ENCODE measurements at places on chromosomes 16 and 17. TPM values are rescaled to one million over a fixed set of nuclear protein-coding genes. Genes with fewer than 3 reads are reported as not detected.

PYY gene
- total RNA-seq: not detected

MGAT5B gene
- total RNA-seq: 2.3 TPM

UNC13D gene
- 17.8 TPM for total RNA-seq

KCNJ2 gene
- 0.57 TPM for total RNA-seq

CCL11 gene
- total RNA-seq: not detected

PLEKHG4 gene
- 0.51 TPM for total RNA-seq

SLFN14 gene
- not detected for total RNA-seq

- no peak for DNase-seq
Measured at GRCh38 chr17:67312265-67312664, 54.1 kb downstream of the PSMD12 start.

GRCh38 chr17:27404676-27405075 is 51.6 kb upstream of the KSR1 start:
- no peak for DNase-seq

DNA sequence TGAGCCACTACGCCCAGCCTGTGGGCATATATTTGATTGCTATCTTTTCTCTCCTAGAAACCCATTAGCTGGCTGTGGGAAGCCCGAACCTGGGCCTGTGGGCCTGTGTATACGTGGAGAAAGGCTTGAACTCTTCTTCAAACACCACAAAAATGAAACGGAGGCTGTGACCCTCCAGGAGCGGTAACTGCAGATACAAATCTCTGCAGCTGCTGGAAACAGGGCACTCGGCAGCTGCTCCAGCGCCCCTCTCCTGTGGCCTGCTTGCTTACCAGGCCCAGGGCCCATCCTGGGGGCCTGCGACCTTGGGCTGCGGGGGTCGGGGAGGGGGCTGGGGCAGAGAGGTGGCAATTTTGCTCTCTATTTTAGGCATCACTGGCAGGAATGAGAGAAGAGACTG is 28.0 kb upstream of the MTSS2 start:
- DNase-seq: no peak

DNA sequence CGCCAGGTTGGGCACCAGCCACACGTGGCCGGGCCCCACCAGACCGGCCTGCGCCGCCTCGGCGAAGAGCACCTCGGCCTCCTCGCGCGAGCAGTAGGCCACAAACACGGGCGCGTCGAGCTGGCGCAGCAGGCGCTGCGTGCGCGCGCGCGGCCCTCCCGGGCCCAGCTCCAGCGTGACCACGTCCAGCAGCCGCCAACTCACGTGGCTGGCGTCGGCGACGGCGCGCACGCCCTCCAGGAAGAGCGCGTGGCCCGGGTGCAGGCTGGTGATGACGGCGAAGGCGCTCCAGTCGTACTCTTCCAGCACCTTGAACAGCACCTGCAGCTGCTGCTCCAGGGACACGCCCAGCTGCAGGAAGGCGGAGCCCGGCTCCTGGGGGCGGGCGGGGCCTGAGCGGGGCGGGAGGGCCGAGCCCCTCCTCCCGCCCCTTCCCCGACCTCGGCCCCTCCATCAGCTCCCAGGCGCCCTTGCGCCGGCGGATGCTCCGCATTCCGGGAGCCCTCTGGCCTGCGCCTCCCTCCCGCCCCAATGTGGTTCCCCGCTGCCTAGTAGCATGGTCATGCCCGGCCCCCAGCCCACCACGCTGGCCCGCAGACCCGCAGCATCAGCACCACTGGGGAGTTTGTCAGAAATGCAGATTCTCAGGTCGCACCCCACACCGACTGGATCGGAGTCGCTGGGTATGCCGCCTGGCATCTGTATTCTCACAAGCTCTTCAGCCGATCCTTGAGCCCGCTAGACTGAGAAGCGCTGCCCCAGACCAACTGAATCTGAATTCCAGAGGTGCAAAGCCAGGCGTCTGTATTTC is 7.2 kb downstream of the GRIN2C start:
- peak; percentile 79 for DNase-seq

DNA sequence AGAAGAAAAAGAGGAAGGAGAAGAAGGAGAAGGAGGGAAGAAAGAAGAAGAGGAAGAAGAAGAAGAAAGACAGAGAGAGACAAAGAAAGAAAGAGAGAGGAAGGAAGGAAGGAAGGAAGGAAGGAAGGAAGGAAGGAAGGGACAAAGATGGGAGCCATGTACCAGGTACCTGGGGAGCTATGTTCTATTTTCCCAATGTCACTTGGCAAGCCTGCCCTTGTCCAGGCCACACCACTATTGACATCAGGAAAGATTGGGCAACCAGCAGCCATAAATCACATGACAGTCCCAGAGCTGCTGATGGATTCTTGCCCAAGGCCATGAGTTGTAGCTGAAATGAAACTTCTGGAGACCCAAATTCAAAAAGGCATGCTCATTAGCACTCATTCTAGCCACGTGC is 2.7 kb upstream of the CES1 start:
- no peak for DNase-seq

- DNase-seq: no peak
Measured at GRCh38 chr17:44014133-44014436, 678 bp downstream of the TMEM101 start.

DNA sequence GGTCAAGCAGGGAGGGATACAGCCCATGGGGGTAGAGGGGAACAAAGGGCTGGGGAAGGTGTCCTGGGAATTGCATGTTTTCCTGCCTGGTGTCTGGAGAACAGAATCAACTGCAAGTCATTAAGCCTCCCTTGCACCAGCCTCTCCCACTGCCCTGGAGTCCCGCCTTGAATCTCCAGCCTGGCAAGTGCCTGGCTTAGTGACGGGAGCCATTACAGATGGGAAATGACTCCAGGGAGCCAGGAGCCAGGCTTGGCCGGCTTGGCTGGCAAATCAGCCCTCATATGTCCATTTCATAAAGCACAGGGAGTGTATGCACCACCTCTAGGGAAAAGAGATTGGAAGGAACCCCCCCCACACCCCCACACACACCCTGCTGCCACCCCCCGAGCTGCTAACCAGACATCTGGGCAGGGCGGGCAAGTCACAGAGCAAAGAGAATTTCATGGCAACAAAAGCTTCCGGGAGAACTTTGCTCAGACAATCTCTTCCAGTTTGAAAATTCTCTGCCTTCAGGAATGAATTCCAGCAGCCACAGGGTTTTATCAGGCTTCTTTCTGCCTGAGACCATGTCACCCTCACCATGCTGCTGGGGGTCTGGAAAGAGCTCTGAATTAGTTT is 127.7 kb downstream of the NTN1 start:
- DNase-seq: no peak

- no peak for DNase-seq
Measured at GRCh38 chr16:2350500-2350899, 10.0 kb upstream of the ABCA3 start.

DNA sequence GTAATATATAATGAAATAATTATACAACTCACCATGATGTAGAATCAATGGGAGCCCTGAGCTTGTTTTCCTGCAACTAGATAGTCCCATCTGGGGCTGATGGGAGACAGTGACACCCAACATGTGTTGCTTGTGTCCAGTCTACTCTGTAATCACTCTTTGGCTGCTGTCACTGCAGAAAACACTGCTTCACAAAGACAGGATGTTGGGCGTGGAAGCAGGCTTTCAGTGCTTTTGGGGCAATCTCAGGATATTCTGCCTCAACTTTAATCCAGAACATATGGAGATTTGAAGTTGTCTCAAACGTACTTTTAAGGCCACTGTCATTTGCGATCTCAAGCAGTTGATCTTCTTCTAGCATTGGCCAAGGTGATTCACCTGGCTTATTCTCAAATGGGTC is 94.9 kb downstream of the CYTH1 start:
- DNase-seq: no peak

DNA sequence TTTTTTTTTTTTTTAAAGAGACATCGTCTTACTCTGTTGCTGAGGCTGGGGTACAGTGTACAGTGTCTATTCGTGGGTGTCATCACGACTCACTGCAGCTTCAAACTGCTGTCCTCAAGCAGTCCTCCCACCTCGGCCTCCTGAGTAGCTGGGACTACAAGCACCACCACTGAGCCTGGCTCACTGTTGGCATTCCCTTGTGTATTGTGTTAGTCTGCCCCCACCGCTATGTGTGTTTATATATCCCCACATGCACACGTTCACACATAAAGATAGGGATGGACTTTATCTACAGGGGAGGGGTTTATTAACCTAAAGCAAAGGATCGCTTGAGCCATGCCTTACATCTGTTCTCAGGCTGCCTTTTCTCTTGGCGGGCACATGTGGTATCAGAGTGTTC is 63.8 kb downstream of the SEC14L1 start:
- no peak for DNase-seq

DNA sequence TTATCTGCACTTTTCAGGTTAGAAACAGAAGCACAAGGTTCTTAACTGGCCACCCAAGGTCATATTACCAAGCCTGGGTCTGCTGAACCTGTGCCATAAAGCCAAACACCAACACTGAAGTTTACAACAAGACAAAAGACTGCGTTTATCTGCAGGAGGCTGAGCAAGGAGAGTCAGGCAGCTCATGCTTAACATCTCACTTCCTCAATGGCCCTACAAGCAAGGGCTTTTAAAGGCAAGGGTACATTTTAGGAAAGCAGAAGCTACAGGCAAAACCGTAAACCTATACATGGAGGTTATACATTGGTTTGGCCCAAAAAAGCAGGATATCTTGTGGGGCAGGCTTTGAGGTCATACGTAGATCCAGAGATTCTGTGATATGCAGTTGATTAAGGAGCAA is 91.2 kb downstream of the GNAO1 start:
- peak; percentile 44 for DNase-seq

DNA sequence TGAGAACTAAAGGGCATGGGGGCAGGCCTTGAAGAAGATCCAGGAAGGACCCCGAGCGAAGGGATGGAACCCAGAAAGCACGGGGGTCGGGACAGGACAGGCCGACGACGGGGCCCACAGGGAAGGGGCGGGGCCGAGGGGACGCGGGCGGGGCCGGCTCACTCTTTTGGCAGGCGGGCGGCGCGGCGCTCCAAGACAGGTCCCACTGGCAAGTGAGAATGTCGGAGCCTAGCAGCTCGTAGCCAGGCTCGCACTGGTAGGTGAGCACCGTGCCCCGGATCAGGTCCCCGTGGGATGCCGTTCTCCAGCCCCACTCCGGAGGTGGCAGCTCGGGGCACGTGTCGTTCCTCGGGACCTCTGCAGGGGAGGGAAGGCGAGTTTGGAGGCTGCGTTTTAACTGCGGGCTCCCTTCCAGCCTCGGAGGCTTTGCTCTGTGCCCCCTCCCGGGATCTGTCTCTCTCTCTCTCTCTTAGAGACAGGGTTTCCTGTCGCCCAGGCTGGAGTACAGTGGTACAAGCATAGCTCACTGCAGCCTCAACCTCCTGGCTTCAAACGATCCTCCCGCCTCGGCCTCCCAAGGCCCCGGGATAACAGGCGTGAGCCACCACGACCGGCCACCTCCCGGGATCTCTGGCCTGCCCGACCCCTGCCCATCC is 13.7 kb upstream of the CDIPT start:
- no peak for DNase-seq

DNA sequence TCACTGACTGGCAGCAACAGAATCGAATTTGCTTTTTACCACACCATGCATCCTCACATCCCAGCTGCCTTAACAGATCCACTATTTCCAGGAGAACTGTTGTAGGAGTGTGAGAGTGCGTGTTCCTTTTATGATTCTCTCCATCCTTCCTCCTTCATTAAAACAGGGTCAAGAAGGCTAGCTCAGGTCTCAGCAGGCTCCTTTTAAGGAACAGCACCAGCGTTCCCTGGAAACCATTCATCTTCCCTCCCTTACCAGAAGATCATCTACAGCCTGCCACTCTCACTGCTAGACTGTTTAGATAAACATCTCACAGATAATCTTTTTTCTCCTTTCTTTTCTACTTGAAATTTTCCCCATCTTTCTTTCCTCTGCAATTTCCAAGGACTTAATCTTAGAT is 1531.9 kb upstream of the CDH8 start:
- no peak for DNase-seq

- no peak for DNase-seq
Measured at GRCh38 chr17:21679256-21680146, 12.8 kb upstream of the KCNJ18 start.

DNA sequence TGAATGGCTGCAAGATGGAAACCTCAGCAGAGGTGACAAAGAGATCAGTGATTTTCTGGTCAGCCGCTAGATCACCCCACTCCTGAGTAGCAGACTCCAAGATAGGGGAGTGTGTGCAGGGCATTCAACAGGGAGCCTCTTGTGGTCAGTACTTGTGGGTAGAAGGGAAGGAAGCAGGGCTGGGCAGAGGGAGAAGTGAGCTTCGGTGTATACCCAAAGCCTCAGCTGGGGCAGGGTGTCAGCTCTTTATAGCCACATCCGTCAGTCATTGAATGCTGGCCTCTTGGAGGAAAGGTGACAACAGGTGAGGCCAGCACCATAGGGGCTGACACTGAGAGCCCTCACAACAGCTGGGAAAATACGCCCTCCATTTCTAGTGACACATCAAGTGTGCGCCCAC is 2.2 kb upstream of the SLC12A3 start:
- peak; percentile 19 for DNase-seq

- DNase-seq: no peak
Measured at GRCh38 chr17:29240477-29240876, 6.2 kb upstream of the CRYBA1 start.

DNA sequence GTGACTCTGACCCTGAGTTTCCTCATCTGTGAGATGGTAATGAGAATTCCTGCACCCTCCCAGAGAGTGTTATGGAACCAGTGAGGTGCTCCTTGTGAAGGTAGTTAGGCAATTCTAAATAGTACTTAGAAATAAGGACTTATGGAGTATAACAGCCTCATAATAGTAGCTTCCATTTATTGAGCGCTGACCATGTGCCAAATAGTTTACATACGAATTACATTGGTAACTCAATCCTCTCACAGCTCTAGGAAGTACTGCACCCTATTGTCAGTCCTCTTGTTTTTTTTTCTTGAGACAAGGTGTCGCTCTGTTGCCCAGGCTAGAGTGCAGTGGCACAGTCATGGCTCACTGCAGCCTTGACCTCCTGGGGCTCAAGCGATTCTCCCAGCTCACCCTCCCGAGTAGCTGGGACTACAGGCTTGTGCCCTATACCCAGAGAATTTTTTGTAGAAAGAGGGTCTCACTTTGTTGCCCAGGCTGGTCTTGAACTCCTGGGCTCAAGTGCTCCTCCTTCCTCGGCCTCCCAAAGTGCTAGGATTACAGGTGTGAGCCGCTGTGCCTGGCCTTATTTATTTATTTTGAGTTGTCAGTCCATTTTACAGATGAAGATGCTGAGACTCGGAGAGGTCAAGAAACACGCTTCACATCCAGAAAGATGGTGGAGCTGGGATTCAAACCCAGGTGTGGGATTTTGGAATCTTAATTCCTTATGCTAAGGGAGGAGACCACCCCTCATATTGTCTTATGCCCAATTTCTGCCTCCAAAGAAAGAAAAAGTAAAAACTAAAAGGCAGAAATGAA is 2.9 kb downstream of the TNS4 start:
- no peak for DNase-seq

GRCh38 chr17:33640629-33641028 is 347.5 kb upstream of the ASIC2 start:
- DNase-seq: no peak

GRCh38 chr17:46917041-46917440 is 5.9 kb upstream of the GOSR2 start:
- no peak for DNase-seq
